ENCODE measurements at places on chromosomes 1 and 21.
A peak's percentile ranks its signal among the peaks of the same experiment; 100 is the strongest.

DNA sequence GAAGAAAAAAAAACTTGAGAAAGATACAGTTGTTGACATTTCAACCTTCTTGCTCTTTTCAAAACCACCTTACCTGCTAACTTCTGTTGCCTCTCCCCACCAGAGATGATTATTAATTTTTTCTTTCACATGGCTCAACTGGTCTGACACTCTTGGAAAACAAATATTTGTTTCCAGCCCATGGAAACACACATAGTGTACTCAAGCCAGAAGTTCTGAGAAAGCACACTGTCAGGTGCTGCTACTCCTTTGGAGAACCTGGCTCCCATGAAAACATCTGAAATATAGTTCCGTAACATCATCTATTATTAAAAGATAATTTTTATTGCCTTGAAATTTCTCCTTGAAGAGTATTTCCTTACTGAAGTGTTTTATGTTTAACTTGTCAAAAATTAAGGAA is 145.0 kb upstream of the C1orf105 start:
- no peak for DNase-seq

DNA sequence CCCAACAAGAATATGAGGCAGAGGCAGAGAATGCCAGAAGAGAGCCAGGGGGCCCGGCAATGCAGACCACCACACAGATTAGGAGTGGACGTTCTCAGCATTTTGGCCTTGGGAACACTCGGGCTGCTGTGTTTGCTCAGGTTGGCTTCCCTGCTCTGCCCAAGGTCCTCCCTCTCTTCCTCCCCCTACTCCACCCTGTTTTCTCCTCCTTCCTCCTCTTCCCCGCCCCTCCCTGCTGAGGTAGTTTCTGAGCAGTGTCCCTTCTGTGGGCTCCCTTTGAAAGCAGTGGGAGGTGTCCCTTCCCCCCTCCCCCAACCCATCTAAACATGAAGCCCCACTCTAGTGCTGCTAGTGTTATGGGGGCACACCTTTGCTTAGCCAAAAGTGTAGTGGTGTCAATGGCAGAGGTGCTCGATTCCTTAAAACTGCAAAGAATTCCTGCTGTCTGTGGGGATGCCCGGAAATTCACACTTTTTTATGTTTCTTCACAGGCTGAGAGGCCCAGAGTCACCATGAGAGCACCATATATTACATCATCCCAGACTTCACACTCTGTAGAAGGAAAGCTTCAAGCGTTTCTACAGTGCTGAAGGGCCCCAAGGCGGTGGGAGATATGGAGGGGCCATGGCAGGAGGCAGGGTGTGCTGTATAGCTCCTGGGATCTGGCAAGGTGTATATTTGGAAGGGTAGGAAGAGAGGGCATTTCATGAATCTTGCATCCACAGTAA is at the start of gene HHIPL2:
Gene HHIPL2 (minus strand): TSS at position 161 of the 728 bp plus-strand sequence. CDS start 60 bp downstream, at position 101.
- no peak for DNase-seq

GRCh38 chr1:219086956-219087469 is 86.7 kb upstream of the LYPLAL1 start:
- DNase-seq: no peak

DNA sequence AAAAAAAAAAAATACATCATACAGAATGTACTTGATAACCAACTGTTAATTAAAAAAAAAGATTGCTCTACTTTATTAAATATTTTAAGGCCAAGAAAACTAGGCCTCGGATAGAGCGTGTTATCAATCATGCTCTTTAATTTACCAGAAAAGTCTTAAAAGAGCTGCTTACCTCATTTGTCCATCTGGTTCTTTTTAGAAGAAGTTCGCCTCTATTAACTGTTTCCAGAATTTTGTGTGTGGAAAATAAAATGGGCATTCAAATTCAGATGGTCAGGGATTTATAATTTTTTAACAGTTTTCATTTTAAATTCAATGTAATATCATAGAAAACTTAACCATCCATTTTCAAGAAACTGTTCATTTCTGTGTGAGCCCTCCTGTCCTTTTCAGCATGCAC is 53.8 kb downstream of the KCNK1 start:
- DNase-seq: no peak

DNA sequence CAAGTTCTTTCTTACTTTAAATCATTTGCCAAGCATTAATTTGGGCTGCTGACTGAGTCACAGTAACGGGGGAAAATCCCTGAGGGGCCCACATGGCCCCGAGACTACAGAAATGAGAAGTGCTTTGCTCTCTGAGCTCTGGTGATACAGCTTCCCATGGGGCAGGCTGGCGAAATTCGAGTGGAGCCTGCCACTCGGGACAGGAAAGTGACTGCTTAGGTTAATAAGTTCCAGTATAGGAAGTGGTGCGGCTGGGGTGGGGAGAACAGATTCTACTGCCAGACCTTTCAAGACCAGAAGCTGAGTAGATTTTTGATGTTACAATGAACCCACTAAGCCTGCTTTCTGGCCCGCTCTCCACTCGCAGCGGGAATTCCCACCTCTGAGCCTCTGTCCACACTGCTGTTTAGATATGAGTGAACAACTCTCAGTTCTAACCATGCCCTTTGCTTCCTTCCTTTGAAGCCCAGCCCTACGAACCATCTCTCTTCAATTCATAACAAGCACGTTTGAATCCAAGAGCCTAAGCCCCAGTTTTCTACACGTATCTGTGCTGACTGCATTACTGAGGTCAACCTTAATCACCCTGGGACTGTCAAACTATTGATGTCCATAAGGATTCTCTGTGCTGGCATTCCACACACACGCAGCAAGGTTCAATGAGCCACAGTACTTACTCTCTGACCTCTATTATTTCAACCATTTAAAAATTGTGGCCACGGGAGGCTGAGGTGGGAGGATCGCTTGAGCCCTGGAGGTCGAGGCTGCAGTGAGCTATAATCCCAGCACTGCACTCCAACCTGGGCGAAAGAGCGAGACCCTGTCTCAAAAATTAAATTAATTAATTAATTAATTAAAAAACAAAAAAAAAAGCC is 9.6 kb downstream of the ZBTB17 start:
- DNase-seq: peak; percentile 37

GRCh38 chr1:236514703-236515442 is 8.9 kb upstream of the LGALS8 start:
- no peak for DNase-seq

GRCh38 chr1:203321273-203322052 is 16.1 kb downstream of the BTG2 start:
- no peak for DNase-seq

DNA sequence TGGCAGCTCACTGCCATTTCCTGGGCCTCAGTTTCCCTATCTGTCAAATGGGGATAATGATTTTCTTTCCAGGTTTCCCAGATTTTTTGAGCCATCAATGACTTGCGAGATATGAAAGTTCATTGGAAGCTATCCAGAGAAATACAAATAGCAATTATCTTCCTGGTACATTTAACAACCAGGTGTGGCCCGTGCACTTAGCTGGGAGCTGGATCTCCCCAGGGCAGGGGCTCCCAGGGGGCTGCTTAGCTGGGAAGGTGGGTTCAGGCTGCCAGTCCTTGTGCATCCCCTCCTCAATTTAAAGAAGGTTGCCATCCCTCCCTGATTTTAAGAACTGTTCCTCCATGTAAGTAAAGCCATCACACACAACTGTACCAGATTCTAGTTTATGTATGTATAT is 3.6 kb upstream of the TMEM54 start:
- no peak for DNase-seq

DNA sequence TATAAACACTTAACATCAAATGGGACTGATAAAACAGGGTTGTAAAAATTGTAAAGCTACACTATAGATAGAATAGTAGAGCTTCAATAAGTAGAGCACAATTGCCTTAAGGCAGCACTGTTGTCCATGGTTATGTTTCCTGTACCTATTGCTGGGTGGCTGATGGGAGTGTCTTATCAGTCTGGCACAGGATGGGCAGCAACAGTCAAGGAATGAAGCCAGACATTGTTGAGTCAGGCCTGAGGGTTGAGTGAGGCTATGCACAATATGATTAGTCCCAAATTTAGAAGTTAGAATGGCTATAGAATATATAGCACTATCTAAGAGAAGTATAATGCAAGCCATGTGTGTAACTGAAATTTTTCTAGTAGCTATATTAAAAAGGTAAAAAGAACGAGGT is 25.0 kb upstream of the CD1D start:
- DNase-seq: no peak

GRCh38 chr1:78102916-78103315 is 57.1 kb downstream of the GIPC2 start:
- DNase-seq: no peak

DNA sequence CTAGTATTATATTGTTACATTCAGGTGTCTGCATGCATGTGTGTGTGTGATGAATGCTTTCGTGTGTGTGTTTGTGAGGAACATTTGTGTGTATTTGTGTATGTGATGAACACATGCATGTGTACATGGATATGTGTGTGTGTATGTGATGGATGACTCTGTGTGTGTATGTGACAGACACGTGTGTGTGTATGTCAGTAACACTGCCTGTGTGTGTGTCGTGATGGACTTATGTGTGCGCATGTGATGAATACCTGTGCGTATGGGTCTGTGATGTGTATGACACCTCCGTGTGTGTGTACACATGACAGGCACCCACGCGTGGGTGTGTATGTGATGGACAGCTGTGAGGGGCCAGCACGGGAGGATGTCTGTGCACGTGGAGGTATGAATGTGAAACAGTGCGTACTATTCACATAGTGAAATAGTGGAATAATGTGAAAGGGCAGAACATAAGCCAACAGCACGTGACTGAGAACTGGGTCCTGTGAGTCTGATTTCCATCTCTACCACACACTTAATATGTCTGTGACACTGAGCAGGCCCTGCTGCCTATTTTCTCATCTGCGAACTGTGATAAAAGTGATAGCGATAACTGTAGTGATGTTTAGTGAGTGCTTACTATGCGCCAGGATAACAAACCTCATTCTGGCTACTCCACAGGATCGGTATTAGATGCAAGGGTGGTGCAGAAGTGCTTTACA is 41.8 kb upstream of the CSF3R start:
- DNase-seq: no peak

- no peak for DNase-seq
Measured at GRCh38 chr1:159996653-159997052, 35.1 kb downstream of the PIGM start.

DNA sequence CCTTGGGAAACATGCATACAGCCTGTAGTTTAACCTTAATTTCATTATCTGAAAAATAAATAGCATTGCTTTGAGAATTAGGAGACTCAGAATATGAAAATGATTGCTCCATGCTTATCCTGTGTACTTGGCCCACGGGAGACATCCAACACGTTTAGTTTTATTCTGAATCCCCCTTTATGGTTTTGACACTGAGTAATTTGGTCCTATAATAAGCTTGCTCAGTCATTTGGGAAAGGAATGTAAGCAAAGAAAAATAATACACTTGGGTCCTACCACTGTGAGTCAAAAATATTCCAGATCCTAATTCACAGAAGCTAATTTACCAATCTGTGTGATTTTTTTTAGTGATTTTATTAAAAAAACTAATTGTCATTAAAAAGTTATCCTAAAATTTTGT is 557.3 kb downstream of the USP25 start:
- no peak for DNase-seq

DNA sequence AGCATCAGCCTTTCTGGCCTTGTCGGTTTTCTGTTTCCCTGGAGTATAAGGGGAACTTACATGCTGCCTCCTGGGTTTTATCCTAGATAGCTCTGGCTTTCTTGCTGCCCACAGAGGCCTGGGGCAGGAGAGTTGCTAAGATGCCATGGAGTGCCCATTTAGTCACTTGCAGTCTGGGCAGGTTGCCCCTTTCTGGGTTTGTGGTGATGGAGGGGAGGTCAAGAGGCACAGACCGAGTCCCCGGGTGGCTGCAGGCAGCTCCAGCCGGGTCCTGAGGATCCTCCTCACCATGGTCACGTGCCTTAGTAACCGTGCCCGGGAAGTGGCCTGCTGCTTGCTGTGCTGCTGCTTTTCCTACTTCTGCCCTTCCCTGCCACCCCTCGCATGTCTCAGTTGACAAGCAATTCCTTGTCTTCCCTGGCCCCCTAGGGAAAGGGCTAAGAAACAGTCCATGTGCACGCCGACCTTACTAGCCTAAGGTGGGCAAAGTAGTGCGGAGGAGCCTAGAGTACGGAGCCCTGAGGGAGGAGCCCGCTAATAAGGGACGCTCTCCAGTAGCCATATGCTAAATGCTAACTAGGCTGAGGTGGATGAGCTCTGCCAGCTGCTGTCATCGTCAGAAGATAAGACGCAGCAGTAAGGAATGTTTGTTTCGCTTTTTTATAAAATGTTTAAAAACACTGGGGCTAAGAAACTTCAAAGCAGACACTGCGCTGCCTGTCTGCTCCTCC is 34.8 kb downstream of the CLCA1 start:
- DNase-seq: no peak

- DNase-seq: no peak
Measured at GRCh38 chr1:230915078-230915477, 46.8 kb upstream of the C1orf198 start.

DNA sequence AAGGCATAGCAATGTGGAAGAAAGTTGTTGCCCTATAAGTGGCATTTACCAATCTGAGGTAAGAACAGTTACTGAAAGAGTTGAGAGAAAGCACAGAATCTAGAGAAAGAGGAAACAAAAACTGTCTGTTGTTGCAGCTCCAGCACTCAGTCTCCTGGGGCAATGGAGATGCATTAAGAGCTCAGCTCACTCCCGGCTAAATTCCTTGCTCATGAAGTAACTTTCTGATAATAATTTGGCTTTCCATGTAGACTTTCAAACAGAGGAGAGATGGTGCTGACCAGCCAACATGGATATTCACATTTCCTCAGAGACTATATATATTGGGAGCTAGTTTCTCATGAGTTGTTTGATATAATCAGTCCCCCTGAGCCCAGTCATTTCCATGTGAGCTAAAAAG is 135.3 kb downstream of the GDAP2 start:
- DNase-seq: no peak

DNA sequence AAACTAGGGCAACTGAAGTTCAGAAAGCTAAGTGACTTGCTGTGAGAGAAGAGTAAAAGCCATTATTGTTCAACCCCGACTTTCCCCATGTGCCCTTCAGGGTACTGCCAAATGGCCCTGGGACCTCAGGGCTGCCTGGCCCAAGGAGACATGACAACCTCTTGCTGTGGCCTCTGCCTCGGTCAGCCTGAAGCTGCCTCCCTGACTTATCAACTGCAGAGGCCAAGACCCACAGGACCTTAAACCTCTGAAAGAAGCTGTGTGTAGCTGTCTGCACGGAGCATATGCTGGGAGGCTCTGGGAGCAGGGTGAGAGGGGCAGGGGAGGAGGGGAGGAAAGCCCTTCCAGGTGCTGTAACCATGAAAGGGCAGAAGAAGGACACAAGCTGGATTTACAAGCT is 35.9 kb downstream of the HMGB4 start:
- DNase-seq: no peak
